ENCODE measurements at places on chromosomes 13 and 19.

DNA sequence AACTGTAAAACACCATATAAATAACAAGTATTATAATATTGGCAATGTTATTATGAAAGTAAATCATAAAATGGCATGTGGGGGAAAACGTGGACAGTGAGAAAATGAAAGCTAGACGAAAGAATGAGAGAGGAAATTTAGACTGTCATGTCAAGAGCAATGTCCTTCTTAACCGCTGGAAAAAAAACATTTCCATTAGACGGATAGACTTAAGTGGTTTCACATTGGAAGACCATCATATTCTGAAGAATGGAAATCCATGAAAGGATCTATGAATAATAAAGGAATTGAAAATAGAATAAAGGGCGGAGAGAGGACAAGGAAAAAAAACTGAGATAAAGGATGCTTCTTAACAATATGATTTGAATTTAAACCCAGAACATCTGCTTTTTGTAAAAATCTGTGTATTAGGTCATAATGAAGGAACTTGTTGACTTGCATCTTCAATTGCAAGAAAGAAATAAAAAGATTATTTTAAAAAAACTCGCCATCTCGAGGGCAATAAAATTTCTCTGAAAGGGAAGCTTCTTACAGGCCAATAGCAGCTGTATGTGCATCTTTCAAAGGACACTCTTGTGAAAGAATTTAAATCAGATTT is 90.6 kb downstream of the SPRY2 start:
- no peak for DNase-seq

GRCh38 chr13:109750221-109750775 is 36.1 kb downstream of the IRS2 start:
- DNase-seq, result no peak

- no peak for DNase-seq
Measured at GRCh38 chr19:4063369-4064148, 3.1 kb downstream of the ZBTB7A start.

DNA sequence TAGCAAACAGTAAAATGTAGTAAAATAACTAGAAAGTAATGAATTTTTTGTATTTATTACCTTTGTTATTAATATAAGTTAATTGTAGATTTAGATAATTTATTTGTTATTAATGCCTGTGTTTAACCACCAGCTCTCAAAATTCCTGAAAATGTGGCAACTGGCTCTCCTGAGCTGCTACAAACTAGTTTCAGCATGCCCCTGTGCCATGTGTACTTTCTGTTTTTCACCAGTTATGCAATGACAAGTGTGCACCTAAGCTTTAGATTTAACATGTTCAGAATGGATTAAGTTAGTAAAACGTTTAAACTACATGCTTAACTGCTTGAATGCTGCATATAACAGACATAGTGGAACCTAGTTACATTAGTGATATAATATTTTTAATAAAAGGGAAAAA is 88.1 kb downstream of the POSTN start:
- no peak for DNase-seq

DNA sequence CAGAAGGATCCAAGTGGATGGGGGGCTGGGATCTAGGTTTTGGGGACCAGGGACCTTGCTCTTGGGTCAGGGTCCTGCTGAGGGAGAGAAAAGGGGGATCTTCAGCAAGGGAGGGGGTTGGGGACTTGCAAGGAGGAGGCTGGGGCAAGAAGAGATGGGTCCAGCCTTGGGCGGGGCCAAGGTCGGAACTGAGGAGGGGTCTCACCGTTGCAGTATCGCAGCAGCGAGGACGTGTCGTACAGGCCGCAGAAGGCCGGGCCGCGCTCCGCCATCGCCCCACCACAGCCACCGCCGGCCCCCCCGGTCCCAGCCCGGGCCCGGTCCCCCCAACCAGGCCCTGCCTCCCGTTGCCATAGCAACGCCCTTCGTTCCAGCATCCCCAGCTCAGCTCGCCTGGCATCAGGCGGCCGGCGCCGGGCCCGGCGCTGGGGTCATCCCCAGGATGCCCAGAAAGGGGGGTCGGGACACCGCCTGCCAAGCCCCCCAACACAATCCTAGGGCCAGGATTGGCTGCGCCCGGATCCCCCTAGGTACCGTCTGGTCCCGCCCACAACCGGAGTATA is 6.0 kb upstream of the EML2 start:
- no peak for DNase-seq

- no peak for DNase-seq
Measured at GRCh38 chr13:36248700-36249099, 34.3 kb upstream of the SOHLH2 start.

GRCh38 chr19:16142032-16142580 is 1.4 kb upstream of the HSH2D start:
- no peak for DNase-seq

DNA sequence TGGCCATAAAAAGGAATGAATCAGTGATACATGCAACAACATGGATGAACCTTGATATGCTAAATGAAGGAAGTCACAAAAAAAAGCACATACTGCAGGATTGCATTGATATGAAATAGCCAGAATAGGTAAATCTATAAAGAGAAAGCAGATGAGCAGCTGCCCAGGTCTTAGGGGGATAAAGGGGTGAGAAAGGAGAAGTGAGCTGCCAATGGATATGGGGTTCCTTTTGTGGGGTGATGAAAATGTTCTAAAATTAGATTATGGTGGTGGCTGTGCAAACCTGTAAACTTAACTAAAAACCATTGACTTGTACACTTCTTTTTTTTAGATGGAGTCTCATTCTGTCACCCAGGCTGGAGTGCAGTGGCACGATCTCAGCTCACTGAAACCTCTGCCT is 12.1 kb downstream of the HAS1 start:
- DNase-seq, result no peak

DNA sequence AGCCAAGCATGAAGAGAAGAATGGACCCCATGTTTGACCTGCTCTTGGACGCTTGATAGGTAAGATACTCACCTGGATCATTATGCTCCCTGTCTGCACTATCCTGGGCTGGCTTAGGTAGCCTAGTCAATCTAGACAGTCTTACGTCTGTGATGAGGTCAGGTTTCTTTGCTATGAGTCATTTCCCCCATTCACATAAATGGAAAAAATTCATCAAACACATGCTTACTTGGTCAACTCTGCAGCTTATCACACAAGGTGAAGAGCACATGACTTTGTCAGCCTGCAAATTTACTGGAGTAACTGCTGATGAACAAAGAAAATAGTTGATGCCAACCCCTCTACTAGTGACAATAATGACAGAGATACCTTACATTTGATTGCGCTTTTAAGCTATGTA is 170.0 kb downstream of the NUFIP1 start:
- no peak for DNase-seq
